ENCODE measurements at places on chromosomes 1 and 21. TPM values are rescaled to one million over a fixed set of nuclear protein-coding genes. Genes with fewer than 3 reads are reported as not detected.

PRKAA2 gene
- total RNA-seq = 78.6 TPM

C2CD2 gene
- 7.2 TPM for total RNA-seq

DNA sequence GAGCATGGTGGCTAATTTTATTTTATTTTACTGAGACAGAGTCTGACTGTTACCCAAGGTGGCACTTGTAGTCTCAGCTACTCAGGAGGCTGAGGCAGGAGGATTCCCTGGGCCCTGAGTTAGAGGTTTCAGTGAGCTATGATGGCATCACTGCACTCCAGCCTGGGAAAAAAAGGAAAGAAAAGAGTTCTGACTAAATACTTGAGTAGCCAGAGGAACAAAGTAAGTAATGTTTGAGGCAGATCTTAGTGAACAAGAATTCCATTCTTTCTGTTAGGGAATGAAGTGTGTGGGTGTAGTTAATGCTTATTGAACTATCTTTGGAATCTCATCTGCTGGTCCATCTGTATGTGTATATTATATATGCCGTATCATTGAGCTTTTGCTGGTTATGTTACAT lies 13.1 kb upstream of the EVI5 start:
- no peaks in the 10 kb centered on the region for H3K27me3 ChIP-seq
- no peak for DNase-seq
- no peak overlapping the region for H3K27ac ChIP-seq
- H3K4me3 ChIP-seq = no peak overlapping the region
- no peaks in the 10 kb centered on the region for H3K36me3 ChIP-seq

DNA sequence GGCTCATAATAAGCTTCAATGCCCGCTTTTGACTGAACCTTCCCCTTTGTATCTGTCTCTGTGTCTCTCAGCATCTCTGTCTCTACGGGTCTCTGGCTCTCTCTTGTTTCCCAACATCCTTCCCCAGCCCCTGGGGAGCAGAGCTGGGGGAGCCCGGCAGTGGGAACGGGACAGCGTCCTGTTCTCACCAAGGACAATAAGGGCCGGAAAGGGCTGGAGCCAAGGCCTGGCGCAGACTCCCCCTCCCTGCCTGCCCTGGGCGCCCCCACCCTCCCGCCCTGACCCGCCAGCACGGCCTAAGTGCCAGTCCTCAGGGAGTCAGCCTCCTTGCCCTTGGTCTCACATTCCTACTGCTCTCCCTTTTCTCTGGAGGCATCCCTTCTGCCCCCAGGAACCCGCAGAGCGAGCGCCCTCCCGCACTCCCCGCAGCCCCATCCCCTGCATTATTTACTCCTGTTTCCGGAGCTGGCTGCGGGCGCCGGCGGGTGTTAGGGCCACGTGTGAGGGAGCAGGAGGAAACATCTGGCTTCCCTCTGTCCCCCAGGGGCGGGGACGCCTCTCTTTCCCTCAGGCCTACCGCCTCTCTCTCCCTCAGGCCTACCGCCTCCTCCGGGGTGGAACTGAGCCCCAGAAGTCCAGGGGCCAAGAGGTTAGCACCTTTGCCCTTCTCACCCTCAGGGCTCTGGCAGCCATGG lies 6.5 kb downstream of the KRTCAP2 start:
- no peak for DNase-seq
- peak overlapping the region; percentile 53 for H3K27ac ChIP-seq
- H3K27me3 ChIP-seq = no peaks in the 10 kb centered on the region
- H3K36me3 ChIP-seq = no peaks in the 10 kb centered on the region
- H3K4me3 ChIP-seq = no peak overlapping the region
- peaks cover 15% of the 10 kb centered on the region for H3K4me1 ChIP-seq

ADAMTSL4 gene
- total RNA-seq = 30.0 TPM

- H3K4me3 ChIP-seq = no peak overlapping the region
- H3K36me3 ChIP-seq = no peaks in the 10 kb centered on the region
- no peak for DNase-seq
- peak overlapping the region; percentile 46 for H3K27ac ChIP-seq
- peaks cover 21% of the 10 kb centered on the region for H3K4me1 ChIP-seq
These were observed 83.9 kb upstream of the SGIP1 start for GRCh38 chr1:66450043-66450514.

DNA sequence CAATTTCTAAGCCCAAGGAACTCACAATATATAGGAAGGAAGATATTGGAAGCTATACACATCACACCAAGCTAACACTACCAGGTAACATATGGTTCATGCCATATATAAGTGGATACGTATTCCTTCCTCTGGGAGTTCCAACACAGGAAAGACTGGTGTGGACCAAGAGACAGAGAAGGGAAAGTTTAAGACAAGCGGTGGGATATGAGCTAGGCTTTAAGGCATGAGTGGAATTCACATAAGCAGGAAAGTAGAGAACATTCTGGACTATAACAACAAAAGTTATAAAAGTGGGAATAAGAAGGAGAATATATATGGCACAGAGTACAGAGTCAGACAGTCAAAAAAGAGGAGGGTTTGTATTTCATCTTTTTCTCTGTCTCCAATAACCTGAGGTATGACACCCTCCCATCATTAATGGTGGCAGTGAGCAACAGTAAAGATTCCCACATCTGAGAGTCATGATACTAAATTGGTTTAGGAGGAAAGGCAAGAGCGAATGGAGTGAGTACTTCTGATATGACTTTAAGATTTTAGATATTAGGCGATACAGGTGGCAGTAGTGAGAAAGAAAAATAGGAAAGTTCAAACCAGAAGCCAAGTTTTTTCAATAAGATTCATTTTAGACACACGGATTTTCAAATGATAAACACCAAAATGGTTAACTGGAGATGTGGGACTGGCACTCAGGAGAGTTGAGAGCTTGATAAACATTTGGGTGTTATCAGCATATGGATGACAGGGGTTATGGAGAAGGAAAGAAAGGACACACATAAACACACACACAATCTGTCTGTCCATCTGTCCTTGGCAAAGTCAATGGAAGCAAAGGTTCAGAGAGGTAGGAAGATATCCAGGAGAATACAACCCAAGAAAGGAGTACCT lies 87.4 kb upstream of the TTC39A start:
- H3K27me3 ChIP-seq = no peaks in the 10 kb centered on the region
- H3K36me3 ChIP-seq = peaks cover 4% of the 10 kb centered on the region
- no peak overlapping the region for H3K4me3 ChIP-seq
- peak overlapping the region; percentile 38 for H3K27ac ChIP-seq
- no peak for DNase-seq

CHRM3 gene
- not detected for total RNA-seq

GRCh38 chr1:51283979-51284378 lies 46.4 kb downstream of the TTC39A start:
- no peak for DNase-seq
- H3K4me3 ChIP-seq = no peak overlapping the region
- no peaks in the 10 kb centered on the region for H3K36me3 ChIP-seq
- H3K27ac ChIP-seq = no peak overlapping the region
- H3K27me3 ChIP-seq = no peaks in the 10 kb centered on the region

CD1B gene
- total RNA-seq = not detected

GRCh38 chr1:82538876-82539275 lies 738.1 kb downstream of the ADGRL2 start:
- DNase-seq = no peak
- H3K36me3 ChIP-seq = no peaks in the 10 kb centered on the region
- H3K4me1 ChIP-seq = no peaks in the 10 kb centered on the region
- H3K27ac ChIP-seq = no peak overlapping the region

DNA sequence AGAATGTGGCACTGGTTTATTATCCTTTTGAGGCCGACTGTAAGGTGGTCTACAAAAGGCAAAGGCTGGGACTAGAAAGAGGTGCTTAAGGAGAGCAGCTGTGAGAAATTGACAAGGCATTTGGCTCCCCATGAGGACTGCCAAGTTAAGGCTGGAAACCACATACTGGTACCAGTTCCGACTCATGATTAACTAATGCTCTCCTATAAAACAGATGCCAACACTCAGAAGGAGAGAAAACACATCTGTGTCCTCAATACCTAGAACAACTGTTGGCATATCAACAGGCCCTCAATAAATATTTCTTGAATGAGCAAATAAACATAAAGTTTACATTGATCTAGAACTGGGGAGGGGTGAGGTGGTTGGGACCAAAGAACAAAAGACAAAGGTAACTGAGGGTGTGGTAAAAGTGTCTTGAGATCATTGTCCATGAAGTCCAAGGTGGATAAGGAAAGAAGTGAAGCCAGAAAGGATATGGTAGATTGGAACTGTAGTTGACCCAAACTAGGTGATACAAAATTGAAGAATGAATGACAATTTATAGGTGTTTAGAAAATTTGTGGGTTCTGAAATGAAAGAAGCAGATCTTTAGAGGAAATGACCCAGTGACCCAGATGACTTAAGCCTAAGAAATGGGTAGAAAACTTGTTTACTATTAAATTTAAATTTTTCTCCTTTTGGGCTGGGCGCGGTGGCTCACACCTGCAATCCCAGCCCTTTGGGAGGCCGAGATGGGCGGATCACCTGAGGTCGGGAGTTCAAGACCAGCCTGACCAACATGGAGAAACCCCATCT lies 16.9 kb upstream of the MCL1 start:
- no peak overlapping the region for H3K4me3 ChIP-seq
- DNase-seq = no peak
- no peaks in the 10 kb centered on the region for H3K27me3 ChIP-seq
- no peaks in the 10 kb centered on the region for H3K36me3 ChIP-seq
- no peak overlapping the region for H3K27ac ChIP-seq

DNA sequence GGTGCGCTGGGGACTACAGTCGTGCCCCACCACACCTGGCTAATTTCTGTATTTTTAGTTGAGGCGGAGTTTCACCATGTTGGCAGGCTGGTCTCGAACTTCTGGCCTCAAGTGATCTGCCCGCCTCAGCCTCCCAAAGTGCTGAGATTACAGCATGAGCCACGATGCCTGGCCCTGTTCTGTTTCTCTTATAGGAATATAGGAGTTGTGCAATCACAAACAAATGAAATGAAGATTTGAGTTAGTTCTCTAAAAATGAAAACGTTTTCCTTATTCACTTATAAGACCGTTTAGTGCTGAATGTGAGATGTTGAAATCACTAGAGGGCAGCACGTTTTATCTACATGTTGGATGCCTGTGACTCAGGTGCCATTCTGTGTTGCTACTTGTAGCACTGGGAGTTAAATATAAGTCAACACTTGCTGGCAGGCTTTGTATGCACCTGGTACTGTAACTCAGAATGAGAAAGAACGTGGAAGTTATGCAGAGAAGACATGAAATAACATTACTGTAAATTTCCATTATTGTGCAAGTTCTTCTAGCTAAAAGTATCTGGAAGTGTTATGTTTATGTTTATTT lies 45.8 kb downstream of the MIGA1 start:
- H3K27me3 ChIP-seq = no peaks in the 10 kb centered on the region
- H3K27ac ChIP-seq = peak overlapping the region; percentile 97
- H3K36me3 ChIP-seq = no peaks in the 10 kb centered on the region

- H3K27ac ChIP-seq = no peak overlapping the region
- H3K36me3 ChIP-seq = no peaks in the 10 kb centered on the region
- peaks cover 3% of the 10 kb centered on the region for H3K4me1 ChIP-seq
- no peak for DNase-seq
- no peaks in the 10 kb centered on the region for H3K27me3 ChIP-seq
These were observed 21.8 kb downstream of the CNIH3 start for GRCh38 chr1:224637936-224638335.

CFHR3 gene
- not detected for total RNA-seq

DNAJC28 gene
- total RNA-seq = 3.4 TPM

TFF2 gene
- not detected for total RNA-seq

- H3K36me3 ChIP-seq = no peaks in the 10 kb centered on the region
- DNase-seq = no peak
- H3K27ac ChIP-seq = peak overlapping the region; percentile 41
- no peaks in the 10 kb centered on the region for H3K27me3 ChIP-seq
- H3K4me3 ChIP-seq = no peak overlapping the region
These were observed 88.2 kb downstream of the PSMG1 start for GRCh38 chr21:39094847-39095579.

RCSD1 gene
- 14.8 TPM for total RNA-seq

DNA sequence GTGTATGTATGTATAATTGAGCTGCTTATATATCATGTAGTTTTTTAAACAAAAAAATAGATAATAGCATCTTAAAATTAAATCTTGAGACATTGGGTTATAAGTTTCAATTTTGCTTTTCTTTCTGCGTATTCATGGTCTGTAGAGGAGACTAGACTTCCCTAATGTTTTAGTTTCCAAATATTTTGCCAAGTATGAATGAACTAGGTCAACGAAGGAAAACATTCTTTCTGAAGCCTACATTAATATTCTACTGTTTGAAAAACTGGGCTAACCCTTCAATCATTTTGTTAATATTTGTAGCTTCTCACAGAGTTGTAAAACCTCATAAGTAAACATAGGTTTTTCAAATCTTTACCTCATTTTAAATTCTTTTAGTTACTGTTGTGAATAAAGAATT lies 592.7 kb downstream of the USP25 start:
- no peak overlapping the region for H3K27ac ChIP-seq
- H3K4me3 ChIP-seq = no peak overlapping the region
- no peaks in the 10 kb centered on the region for H3K36me3 ChIP-seq
- H3K27me3 ChIP-seq = no peaks in the 10 kb centered on the region
- DNase-seq = no peak

DNA sequence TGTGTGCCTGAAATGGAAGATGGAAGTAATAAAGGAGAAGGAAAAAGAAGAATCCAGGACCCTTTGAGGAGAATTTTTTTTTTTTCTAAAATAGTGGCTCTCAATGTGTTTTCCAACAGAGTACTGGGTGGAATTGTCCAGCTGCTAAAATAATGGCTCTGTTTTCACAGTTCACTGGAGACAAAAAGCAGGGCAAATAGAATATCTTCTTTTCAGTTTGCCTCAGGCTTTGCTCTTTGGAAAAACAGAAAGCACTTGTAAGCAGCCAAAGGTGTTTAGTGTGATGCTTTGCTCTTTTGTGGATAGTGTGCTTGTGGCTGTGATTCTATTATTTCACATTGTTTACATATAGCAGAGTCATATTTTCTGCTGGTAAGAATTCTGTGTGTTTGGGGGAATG lies 77.4 kb upstream of the MROH9 start:
- H3K4me1 ChIP-seq = no peaks in the 10 kb centered on the region
- H3K27ac ChIP-seq = no peak overlapping the region
- DNase-seq = no peak

GRCh38 chr21:15005391-15005790 lies 59.4 kb downstream of the NRIP1 start:
- H3K27ac ChIP-seq = no peak overlapping the region
- no peak overlapping the region for H3K4me3 ChIP-seq
- H3K36me3 ChIP-seq = no peaks in the 10 kb centered on the region
- H3K27me3 ChIP-seq = no peaks in the 10 kb centered on the region
- no peak for DNase-seq
- H3K4me1 ChIP-seq = peaks cover 64% of the 10 kb centered on the region

GRCh38 chr1:69451196-69451595 lies 116.5 kb upstream of the LRRC7 start:
- H3K27ac ChIP-seq = no peak overlapping the region
- H3K4me3 ChIP-seq = no peak overlapping the region
- H3K27me3 ChIP-seq = no peaks in the 10 kb centered on the region
- no peaks in the 10 kb centered on the region for H3K36me3 ChIP-seq

- no peak overlapping the region for H3K27ac ChIP-seq
- no peaks in the 10 kb centered on the region for H3K36me3 ChIP-seq
- no peak for DNase-seq
- no peaks in the 10 kb centered on the region for H3K4me1 ChIP-seq
- no peaks in the 10 kb centered on the region for H3K27me3 ChIP-seq
These were observed 281.8 kb downstream of the GPATCH2 start for GRCh38 chr1:217348960-217349664.

- no peak overlapping the region for H3K4me3 ChIP-seq
- H3K27me3 ChIP-seq = no peaks in the 10 kb centered on the region
- H3K4me1 ChIP-seq = no peaks in the 10 kb centered on the region
- no peak for DNase-seq
These were observed 12.6 kb downstream of the METTL13 start for GRCh38 chr1:171794085-171794484.

GRCh38 chr1:111347026-111347425 lies 56.4 kb downstream of the CHIA start:
- DNase-seq = no peak
- peak overlapping the region; percentile 63 for H3K4me3 ChIP-seq
- H3K4me1 ChIP-seq = peaks cover 9% of the 10 kb centered on the region
- no peaks in the 10 kb centered on the region for H3K36me3 ChIP-seq

Measured in gastrocnemius medialis (tissue), 4 donors.